ENCODE measurements at places on chromosomes 2 and 18.
A peak's percentile ranks its signal among the peaks of the same experiment; 100 is the strongest.

GRCh38 chr2:129462349-129462748 lies 517.1 kb upstream of the RAB6C start:
- DNase-seq: no peak

DNA sequence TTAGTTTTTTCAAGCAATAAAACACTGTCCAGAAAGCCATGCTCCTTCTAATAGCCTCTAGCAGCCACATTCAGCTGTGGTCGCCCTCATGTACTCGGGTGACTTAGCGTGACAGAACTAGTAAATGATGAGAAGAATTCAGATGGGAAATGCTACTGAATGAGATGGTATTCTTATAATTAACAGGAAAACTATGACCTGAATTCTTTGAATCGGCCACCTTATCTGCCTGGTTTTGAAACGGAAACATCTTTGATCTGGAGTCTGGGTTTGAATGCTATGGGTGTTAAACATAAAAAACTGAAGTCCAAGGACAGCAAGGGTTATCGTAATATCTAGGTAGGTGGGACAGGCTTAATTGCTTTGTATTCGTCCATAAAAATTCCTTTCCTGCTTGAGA lies 138.8 kb upstream of the DNMT3A start:
- no peak for DNase-seq

- no peak for DNase-seq
Observed at GRCh38 chr18:79538635-79539034, 141.0 kb upstream of the CTDP1 start.

DNA sequence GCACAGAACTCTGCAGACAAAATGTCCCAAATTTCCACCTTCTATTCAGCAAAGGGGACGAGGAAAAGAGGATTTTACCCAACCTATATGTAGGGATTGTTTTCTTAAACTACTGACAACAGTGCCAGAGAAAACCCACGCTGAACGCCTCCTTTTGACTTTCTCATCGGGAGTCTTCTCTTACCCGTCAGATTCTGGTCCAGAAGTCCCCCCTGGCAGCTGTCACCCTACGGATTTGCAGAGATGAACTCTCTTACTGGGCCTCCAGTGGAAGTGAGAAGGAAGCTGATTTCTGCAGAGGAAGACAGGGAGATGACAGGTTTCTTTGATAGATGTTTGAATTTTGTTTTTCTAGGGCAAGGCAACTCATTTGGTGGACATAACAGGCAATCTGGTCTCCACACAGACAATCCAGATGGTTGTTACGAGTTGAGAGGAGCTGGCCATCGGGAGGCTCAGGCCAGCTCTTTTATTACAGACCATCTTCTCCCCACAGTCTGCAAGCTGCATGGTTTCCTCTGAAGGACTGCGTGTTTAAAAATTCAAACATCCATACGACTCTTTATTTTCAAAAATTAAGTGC lies 804.3 kb downstream of the RNF144A start:
- no peak for DNase-seq

DNA sequence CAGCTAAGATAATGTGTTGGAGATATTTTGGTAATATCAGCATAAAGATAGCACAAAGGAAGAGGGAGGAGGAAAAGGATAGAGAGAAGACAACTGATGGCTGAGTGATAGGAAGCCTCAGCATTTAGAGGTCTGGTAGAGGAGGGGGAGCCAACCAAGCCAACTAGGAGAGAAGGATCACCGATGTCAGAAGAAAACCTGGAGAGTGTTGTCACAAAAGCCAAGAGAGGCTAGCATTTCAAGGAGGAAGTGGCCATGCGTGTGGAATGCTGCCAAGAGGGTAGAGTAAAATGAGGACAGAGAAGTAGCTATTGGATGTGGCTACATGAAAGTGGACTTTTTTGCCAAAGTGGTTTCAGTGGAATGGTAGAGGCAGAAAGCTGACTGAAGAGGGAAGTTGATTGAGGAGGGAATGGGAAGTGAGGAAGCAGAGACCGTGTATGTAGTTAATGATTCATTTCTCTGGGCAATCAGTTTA lies 34.3 kb downstream of the LCLAT1 start:
- no peak for DNase-seq

DNA sequence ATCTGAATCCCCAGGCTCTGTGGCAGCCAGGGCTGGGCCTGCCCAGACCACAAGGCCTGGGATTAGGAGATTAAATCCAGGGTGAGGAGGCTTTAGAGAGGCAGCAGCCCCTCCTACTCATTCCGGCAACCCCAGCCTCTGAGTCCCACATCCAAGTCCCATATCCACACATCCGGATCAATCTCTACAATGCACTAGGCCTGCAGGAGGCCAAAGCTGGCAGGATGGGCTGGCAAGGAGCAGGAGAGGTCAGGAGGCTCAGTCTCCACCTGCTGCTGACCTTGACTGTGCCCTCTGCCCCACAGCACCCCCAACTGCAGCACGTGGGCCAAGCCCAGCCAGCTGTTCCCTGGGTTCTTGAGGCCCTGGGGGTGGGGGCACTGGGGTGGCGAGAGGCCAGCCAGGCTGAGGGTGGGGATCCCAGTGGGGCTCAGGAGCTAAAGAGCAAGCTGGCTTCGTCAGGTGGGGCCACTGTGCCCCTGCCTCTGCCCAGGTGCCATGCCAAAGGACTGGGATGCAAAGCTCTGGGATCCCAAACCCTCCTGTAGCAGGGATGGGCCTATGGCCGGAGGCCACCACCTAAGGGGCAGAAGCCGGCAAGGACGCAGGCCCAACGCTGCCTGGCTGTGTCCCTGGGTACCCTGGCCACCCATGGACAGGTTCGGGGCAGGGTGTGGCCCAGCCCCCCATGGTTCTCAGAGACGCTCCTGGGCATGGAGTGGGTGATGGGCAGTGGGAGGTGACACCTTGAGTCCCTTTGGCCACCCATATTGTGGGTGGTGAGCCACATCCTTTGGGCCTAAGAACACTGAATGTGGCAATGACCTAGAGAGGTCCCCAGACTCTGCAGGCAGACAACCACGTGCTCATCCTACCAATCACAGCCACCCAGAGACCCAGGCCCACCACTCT lies 3.2 kb downstream of the KIF1A start:
- DNase-seq: no peak

GRCh38 chr2:69013840-69014821 lies 1.2 kb downstream of the ANTXR1 start:
- peak; percentile 64 for DNase-seq

GRCh38 chr2:152523091-152523490 lies 188.1 kb downstream of the FMNL2 start:
- peak; percentile 72 for DNase-seq

DNA sequence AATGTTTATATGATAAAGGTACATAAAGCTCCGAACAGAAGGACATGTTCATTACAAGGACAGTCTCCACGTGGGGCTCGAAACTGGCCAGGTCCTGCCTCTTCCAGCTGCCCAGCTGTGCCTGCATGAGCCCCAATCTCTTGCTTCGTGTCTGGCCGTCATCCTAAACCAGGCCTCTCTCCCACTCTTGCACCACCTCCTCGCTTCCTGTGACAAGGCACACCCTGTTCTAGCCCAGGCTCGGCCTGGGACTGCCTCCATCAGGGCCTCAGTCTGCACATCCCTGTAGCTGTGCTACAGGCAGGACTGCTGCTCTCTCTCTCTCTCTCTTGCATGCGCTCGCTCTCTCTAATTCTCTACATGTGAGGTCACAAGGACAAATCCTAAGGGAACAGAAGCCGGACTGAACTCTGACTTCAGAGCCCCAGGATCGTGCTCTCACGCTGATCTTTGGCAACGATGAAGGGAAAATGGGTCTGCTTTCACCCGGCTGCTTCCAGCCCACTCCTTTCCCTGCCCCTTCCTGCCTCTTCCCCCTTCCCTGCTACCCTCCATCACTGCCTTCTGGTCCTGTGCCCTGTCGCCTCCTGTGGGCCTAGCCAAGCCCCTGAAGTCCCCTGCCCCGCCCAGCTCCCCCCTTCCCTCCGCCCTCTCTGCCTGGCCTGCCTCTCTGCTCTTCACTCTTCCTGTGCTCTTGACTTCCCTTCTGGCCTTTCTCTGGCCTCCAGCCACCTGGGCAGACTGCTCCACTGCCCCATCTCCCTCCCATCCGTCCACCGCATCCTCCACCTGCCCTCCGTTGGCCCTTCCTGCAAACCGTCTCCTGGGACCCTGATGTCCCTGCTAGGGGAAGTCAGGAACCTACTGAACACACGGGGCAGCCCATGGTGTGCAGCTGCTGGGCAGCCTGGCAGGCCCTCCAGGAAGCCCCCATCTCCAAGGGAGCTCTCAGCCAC lies 7.8 kb upstream of the GPR55 start:
- DNase-seq: peak; percentile 78

DNA sequence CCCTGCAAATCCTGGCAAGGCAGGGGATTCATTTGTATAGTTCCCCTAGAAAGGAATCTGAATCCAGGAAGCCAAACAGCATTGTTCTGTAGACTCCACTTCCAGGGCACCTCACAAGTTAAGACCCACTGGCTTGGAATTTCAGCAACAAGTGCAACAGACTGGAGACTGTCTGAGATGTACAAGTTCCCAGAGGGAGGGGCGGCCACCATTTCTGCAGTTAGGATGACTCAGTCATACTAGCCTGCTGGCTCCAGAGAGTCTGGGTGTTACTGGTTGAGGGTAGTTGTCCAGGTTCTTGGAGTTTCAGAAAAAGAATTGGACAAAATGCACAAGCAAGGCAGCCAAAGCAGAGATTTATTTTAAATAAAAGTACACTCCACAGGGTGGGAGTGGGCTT lies 384.2 kb downstream of the DSC3 start:
- no peak for DNase-seq
